NCI-H2171 treated with DMSO at 0.1 percent for 48 hours (cell line): ENCODE measurements at places on chromosomes 6 and 20.

- DNase-seq = peak; percentile 6
Measured at GRCh38 chr6:138278326-138278725, 60.0 kb upstream of the PBOV1 start.

DNA sequence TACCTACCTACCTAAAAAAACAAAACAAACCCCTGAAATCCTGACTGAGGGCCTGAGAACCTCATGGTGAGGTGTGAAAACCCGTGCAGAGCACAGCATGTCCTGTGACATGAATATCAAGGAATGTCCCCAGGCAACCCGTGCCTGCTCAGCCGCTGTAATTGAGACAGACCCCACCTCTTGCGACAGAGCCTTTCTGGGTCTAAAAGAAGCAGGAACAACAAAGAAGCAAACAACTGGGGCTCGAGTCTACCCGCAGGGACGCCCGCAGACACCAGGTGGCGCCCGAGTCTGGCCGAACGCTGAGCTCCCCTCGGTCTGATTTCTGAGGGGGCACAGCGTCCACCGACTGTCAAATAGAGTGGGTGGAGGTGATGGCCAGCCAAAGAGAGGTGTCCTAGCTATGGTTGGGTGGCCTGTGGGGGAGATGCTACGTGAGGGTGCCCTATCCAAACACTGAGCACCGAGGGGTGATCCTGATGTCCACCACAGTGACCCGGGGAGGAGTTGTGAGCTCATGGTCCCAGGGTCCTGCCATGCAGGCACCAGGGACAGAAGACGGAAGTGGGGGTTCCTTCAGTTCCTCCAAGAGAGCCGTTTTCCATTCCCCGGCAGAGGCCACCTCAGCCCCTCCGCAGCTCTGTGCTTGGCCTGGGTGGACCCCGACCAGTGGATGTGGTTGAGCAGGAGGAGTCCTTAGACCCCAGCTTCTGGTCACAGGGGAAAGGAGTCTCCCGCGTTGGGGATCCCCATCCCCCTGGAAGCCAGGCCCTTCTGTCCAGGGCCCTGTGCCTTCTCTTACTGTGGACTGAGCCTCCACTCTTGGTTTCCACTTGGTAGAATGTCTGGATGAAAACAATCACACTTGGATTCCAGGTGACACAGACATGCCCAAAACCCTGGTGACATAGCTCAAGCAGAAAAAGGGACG lies 268.2 kb downstream of the CDC5L start:
- peak; percentile 45 for DNase-seq

GRCh38 chr20:20546402-20546801 lies 166.0 kb downstream of the RALGAPA2 start:
- peak; percentile 99 for DNase-seq

DNA sequence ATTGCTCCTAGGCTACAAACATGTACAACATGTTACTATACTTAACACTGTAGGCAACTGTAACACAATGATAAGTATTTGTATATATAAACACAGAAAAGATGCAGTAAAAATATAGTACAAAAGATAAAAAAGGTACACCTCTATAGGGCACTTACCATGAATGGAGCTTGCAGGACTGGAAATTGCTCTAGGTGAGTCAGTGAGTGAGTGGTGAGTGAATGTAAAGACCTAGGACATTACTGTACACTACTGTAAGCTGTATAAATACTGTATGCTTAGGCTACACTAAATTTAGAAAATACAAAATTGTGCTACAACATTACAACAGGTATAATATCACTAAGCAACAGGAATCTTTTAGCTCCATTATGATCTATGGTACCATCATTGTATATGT lies 312.0 kb upstream of the PREP start:
- DNase-seq = no peak

DNA sequence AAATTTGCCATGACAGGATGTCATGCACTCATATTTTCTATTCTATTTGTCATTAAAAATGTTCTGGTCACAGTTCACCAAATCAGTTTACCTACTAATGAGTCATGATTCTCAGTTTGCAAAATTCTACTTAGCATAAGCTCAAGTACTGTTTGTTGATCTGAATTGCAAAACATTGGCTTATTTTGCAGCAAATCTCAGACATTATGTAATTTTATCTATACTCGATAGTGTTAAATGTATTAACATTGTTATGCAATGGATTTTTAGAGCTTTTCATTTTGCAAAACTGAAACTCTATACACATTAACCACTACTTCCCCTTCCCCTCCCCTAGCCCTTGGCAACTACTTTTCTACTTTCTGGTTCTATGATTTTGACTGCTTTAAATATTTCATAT lies 213.8 kb upstream of the ZFP64 start:
- DNase-seq = no peak

- no peak for DNase-seq
Measured at GRCh38 chr6:12369781-12370262, 79.7 kb downstream of the EDN1 start.

- DNase-seq = no peak
Measured at GRCh38 chr20:38141204-38141888, 23.7 kb downstream of the TGM2 start.

- no peak for DNase-seq
Measured at GRCh38 chr6:4883298-4883697, 107.1 kb downstream of the CDYL start.

GRCh38 chr20:53829255-53829723 lies 235.7 kb upstream of the ZNF217 start:
- no peak for DNase-seq

DNA sequence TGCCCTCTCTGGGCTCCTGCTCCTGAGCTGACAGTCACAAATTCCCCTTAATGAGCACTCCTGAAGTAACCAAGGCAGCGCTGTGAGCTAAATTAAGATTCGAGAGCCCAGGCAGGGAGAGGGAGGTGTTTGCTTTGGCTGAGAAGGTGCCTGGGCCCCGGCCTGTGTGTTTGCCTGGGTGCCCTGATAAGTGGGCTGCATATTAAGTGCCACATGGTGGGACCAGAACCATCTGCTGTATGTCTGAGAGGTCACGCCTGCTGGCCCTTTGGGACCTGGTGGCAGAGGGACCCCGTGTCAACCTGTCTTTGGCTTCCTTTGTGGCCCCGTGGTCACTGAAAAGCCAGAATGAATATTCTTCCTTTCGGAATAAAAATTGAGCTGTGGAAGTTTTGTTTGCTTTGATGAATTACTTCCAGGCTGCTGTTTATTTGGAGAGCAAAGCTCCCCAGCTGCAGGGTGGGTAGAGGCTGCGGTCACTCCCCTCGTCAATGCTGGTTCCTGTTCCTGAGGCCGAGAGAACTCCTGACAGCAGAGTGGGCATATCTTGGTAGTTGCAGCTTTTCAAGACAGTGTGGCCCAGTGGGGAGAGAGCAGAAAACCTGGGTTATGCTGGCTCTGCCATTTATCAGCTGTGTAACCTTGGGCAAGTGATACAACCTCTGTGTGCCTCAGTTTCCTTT lies 17.5 kb upstream of the KCNK16 start:
- DNase-seq = peak; percentile 88

GRCh38 chr6:138410048-138410735 lies 6.2 kb downstream of the HEBP2 start:
- no peak for DNase-seq

GRCh38 chr6:107310362-107310761 lies 149.0 kb downstream of the PDSS2 start:
- DNase-seq = no peak

GRCh38 chr6:170229851-170230519 lies 60.9 kb downstream of the DLL1 start:
- no peak for DNase-seq

DNA sequence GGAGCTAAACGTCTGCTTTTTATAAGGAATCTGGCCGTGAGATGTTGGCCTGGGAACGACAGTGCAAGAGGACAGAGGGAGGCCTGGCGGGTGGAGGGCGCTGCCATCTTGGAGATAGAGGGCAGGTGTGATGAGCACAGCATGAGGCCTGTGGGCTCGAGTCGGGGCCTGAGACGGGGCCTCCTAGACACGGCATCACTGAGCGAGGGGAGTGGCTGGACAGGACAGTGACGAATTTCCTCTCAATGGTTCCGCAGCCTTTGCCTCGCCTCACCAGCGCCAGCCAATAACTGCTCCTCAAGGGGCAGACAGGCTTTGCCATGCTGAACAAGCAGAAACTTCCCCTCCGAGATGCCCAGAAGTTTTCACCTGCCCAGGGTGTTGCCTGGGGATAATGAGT lies 376.7 kb downstream of the THBS2 start:
- DNase-seq = no peak

DNA sequence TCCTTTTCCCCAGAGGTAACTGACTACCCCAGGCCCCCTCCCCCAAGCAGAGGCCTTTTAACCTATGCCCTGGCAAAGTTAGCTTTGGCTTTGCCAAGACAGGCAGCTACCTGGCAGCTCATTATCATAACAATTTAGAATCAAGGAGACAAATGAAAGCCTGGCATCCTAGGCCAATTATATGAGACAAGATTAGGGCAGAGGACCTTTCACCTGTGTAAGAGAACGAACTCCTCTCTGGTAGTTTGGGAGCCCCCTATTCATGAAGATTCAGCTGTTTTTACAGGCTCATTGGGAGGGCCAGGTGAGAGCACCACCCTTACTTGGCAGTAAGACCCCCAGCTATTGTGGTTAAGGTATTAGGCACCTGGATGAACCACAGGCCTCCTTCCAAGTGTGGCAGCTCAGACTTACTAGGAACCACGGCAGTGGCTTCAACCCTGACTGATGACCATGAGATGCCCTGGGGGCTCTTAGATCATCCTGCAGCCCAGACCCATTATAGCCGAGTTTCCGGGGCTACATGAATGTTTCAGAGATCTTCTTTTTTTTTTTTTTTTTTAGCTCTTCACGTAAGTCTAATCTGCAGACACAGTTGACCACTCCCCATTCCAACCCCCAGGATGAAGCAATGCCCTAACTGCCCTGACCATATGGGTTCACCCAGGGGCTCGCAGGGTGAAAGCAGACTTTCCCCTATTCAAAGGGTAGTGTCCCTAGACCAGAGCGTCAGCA lies 56.2 kb downstream of the RAB44 start:
- DNase-seq = no peak

DNA sequence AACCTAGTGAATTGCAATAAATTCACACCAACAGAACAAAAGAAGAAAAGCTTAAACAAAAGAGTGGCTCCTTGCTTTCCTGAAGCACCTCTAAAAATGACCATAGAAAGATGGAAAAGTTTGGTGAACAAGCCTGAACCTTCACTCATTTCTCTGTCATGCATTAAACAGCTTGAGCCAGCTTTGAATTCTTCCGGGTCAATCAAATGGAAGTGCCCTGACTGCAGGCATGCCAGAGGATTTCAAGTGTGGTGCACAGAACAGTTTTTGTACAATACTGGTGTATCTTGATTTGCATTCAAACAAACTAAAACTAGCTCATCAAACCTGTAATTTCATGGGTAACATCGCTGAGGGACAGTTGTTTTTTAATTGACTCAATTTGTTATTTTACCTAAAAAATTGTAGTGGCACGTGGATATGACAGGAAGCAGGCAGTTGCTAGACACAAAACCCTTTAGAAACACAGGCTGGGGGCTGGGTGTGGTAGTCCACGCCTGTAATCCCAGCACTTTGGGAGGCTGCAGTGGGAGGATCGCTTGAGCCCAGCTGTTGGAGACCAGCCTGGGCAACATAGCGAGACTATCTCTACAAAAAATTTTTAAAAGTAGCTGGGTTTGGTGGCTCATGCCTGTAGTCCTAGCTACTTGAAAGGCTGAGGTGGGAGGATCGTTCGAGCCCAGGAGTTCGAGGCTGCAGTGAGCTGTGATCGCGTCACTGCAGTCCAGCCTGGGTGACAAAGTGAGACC lies 9.1 kb downstream of the CASS4 start:
- DNase-seq = no peak

DNA sequence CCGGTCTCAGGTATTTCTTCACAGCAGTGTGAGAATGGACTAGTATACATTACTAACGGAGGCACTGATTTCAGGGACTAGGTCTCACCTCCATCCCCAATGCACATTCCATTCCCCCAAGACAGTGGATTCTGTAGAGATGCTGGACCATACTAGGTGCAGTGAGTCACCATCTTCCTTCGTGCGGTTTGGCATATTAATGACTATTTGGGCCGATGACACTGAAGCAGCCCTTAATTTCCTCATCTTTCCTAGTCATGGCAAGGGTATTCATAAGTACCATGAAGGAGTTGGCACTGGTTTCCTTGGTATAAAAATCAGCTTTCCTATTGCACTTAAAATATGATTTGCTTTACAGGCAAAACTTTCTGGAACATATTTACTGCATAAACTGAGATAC lies 121.4 kb upstream of the TRAF3IP2 start:
- DNase-seq = no peak

- DNase-seq = no peak
Measured at GRCh38 chr6:143149771-143150170, 89.1 kb downstream of the AIG1 start.

- no peak for DNase-seq
Measured at GRCh38 chr20:3237011-3237957, 1.7 kb downstream of the SLC4A11 start.

DNA sequence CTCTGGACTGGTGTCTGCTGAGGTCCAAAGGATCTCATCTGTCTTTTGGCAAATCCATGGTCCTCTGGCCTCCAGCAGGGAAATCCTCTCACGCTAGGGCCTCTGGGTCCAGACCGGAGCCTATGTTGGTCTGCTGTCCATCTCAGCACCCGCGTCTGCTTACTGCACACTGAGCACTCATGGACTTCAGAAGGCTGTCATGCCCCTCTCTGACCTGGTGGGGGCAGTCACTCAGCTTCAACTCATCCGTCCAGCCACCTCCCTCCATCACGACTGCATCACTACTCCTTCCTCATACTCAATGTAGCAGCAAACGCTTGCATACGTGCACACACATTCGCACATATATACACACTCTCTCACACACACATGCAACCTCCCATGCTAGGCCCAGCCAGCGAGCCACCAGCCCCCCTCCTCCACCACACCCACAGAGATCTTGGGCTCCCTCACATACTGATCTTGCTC lies 33.3 kb downstream of the GABRR2 start:
- DNase-seq = no peak

GRCh38 chr6:119308991-119309657 lies 40.4 kb downstream of the MAN1A1 start:
- DNase-seq = no peak

- no peak for DNase-seq
Measured at GRCh38 chr6:37556881-37557644, 57.4 kb upstream of the CCDC167 start.

DNA sequence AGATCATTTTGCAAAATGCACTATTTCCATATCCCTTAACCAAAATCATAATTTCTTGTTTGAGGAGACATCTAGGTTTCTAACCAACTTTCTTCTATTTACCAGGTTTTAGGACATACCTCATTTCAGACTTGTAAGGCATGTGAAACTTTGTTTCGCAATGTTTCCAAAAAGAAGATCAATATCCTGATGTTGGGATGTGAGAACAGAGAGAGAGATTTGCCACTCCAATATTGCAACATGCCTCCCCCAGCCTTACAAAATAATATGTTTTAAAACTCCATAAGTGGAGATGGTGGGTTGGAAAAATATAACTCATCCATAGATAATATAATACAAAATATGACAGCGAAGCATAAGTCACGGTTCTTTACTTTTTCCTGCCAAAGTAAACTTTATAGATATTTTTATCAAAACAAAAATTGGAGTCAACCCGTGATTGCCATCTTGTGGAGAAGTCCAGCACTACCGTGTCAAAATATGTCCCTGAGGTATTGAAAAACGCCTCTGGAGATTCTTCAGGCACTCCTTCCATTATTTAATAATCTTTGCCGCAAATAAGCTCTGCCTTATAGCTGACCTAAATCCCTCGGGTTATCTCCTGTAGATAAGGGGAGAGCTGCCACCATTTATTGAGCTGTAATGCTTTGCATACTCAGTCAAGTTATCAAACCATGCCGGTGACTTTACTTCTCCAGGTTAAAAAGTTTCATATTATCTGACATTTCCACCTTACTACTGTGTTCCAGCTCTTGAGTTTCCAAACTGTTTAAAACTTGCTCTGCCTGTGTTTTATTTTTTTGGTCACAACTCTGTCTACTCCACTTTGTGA lies 534.2 kb downstream of the HACE1 start:
- peak; percentile 31 for DNase-seq

- no peak for DNase-seq
Measured at GRCh38 chr20:40511478-40511877, 177.6 kb downstream of the MAFB start.
